ENCODE measurements at places on chromosomes 16 and 17.

GRCh38 chr17:19320876-19321275 lies 41.6 kb downstream of the B9D1 start:
- peak; percentile 41 for DNase-seq

GRCh38 chr16:26992666-26993349 lies 73.9 kb upstream of the C16orf82 start:
- DNase-seq = peak; percentile 49

DNA sequence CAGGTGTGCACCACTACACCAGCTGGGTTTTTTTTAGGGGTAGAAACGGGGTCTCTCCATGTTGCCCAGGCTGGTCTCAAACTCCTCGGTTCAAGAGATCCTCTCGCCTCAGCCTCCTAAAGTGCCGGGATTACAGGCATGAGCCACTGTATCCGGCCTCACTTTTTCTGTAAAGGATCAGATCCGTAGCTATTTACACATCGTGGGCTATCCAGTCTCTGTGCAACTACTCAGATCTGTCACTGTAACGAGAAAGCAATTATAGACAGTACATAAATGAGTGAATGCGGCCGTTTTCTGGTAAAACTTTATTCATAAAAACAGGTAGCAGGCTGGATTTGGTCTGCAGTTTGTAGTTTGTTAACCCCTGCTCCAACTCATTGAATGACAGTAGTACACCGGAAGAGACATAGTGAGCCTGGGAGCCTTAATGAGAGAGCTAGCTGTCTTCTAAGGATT lies 44.5 kb downstream of the VMP1 start:
- DNase-seq = no peak

DNA sequence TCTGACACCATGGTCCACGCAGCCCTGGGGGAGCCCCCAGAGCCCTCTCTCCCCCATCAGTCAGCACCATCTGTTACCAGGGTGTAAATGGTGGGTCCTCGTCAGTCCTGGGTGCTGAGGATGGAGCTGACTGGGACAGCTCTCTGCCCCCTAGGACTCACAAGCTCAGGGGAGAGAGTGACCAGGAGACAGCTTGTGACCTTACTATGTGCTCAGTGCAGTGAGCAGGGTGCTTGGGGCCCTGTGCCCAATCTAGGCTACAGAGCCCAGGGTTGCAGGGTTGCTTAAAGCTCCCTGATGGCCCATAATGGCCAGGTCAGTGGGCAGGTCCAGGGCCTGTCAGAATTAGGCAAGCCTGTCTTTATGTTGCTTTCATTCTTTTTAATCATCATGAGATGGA lies 11.3 kb downstream of the MMP2 start:
- DNase-seq = peak; percentile 12

- peak; percentile 97 for DNase-seq
Observed at GRCh38 chr16:71230122-71230845, at the start of gene HYDIN. HYDIN (minus strand) TSS chr16:71230722; CDS start chr16:71186895, 43,827 bp downstream.

- DNase-seq = no peak
Observed at GRCh38 chr16:81817789-81818567, 38.9 kb downstream of the PLCG2 start.

DNA sequence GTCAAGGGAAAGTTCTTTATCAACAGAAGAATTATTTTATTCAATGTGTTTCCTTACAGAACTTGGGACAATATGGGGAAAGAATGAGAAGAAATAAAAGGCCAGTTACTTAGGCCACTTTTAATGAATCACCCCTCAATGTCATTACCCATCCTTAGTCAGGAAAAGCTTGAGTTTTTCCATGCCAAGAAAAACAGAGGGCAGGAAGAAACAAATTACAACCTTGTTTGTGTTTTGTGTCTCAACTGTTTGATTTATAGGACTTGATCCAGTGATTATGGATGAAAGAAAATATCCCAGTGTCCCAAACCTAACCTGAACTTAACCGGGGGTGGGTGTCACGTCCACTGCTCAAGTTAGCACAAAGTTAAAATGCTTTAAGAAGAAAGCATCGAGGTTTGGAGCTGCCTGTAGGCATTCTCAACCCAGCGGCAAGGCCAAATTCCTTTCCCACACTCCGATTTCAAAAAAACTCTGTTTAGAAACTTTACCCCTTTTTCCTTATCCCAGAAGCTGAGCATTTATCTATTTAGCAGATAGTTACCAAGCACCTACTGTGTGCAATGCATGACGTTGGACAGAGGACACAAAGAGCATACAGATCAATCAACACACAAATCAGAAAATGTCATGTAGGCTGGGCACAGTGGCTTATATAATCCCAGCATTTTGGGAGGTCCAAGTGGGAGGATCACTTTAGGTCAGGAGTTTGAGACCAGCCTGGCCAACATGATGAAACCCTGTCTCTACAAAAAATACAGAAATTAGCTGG lies 14.0 kb upstream of the CYB5B start:
- DNase-seq = no peak

DNA sequence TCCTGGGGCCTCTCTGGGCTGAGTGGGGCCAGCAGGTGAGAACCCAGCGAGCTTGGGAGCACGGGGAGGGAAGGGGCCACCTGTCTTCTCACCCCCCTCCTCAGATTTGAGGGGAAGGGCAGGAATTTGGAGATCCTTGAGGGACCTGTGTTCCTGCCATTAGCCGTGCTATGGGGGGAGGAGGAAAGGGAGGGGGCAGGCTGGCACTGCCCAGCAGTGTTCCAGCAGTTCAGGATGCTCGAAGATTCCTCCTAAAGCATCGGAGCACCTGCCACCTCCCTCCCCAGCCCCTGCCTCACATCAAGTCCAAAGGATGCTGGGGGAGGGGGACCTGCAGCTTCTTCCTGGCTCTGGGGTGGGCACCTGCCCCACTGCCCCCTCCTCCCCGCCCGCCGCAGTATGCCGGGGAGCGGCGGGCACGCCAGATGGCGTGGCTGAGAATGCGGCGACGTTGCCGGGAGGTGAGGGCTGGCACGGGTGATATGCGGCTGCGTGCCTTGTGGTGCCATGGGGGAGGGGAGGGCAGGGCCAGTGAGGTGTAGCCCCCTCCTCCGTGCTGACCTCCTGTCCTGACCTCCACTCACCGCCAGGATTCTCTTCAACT lies 4.7 kb upstream of the NEUROD2 start:
- DNase-seq = no peak

- no peak for DNase-seq
Observed at GRCh38 chr16:85200471-85201278, 88.4 kb upstream of the CIBAR2 start.

DNA sequence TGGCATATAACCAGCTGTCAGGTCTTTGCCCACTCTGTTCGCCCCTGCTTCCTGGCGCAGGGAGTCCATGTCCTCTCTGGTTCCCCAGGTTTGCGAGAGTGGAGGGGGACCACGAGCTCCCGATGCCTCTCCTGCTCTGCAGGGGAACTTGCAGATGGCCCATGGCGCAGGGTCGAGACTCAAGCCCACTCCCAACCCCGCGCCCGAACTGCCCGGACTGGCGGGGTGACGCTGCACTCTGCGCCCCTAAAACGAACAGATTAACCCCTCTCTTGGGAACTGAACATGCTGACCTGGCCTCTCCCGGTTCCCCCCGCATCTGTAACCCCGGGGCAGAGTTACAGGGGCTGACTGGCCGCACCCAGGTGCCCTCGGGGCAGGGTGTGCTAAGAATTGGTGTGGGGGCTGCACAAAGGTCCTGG lies 681 bp upstream of the PLA2G15 start:
- DNase-seq = no peak

- DNase-seq = no peak
Observed at GRCh38 chr17:19768046-19768782, 20.1 kb upstream of the ALDH3A1 start.

DNA sequence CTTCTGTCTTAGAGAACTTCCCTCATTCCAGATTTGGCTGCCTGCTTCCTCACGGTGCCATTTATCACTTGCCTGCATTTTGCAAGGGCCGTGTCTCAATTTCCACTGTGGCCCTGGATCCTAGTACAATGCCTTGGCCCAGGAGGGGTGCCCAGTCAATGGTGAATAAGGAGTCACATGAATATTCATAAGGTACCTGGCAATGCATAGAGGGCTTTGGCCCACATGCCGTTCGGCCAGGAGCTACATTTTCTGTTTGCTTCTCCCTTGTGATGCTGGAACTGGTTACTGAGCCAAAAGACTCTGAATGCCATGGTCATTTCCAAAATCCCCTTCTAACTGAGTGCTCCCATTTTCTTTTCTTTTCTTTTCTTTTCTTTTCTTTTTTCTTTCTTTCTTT lies 4.8 kb upstream of the PIRT start:
- no peak for DNase-seq

GRCh38 chr17:45431531-45432404 lies 902 bp downstream of the ARHGAP27 start:
- DNase-seq = peak; percentile 99

DNA sequence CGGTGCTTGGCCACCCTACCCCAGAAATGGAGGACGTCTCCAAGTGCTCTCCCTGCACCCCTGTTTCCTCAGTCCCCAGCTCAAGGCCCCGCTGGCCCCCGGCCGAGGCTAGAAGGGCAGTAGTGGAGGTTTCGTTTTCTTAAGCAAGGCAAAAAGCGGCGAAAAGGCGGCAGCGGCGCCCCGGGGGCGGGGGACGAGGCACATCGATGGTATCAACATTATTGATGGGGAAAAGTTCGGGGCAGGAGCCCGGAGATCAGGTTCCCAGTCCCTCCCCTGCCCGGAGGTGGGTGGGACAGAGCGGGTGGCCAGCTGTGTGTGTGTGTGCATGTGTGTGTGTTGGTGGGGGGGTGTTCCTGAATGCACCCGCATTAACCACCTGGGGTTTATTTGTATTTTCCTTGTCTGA lies 4.1 kb upstream of the SALL1 start:
- DNase-seq = peak; percentile 75

GRCh38 chr17:50561746-50562141 lies 1.2 kb downstream of the CACNA1G start:
- DNase-seq = no peak

- no peak for DNase-seq
Observed at GRCh38 chr17:17510456-17511292, 14.5 kb upstream of the RASD1 start.

- no peak for DNase-seq
Observed at GRCh38 chr17:48357779-48358602, 72.0 kb downstream of the SKAP1 start.

- DNase-seq = no peak
Observed at GRCh38 chr17:61335105-61335844, 64.4 kb upstream of the TBX2 start.

- DNase-seq = no peak
Observed at GRCh38 chr17:20934288-20934687, 108.5 kb downstream of the USP22 start.

- no peak for DNase-seq
Observed at GRCh38 chr17:44826123-44826790, 3.8 kb downstream of the GJC1 start.

- no peak for DNase-seq
Observed at GRCh38 chr16:87227296-87227951, 89.8 kb downstream of the C16orf95 start.

DNA sequence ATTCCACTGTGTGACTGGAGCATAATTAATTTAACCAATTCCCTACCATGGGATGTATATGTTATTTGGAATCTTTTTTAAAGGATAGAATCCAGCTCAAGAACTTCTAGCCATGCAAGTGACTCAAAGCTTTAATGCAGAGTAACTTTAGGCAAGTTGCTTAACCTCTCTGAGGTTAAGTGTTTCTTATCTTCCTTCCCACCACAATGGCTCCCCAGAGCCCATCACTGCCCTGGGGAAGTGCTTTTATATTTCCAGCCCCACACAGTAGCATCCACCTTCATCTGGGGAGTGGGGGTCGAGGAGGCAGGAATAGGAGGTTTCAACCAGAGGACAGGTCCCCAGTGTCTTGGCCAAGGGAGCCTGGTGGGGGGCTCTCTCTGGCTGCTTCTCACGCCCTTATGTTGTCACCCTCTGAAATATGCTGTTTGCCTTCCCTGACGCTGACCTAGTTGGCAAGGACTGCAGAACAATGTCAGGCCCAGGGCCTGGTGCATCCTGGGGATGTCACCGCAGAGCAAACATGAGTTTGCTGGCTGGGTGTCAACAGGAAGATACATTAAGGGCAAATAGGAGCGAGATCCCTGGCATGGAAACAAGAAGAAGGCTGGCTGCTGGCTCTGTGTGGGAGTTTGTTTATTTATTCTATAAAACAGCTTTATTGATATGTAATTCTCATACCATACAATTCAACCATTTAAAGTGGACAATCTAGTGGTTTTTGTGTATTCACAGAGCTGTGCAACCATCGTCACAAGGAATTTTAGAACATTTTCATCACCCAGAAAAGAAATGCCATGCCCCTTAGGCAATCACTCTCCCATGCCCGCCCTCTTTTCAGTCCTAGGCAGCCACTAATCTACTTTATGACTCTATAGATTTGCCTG lies 46.6 kb upstream of the WSB1 start:
- no peak for DNase-seq

DNA sequence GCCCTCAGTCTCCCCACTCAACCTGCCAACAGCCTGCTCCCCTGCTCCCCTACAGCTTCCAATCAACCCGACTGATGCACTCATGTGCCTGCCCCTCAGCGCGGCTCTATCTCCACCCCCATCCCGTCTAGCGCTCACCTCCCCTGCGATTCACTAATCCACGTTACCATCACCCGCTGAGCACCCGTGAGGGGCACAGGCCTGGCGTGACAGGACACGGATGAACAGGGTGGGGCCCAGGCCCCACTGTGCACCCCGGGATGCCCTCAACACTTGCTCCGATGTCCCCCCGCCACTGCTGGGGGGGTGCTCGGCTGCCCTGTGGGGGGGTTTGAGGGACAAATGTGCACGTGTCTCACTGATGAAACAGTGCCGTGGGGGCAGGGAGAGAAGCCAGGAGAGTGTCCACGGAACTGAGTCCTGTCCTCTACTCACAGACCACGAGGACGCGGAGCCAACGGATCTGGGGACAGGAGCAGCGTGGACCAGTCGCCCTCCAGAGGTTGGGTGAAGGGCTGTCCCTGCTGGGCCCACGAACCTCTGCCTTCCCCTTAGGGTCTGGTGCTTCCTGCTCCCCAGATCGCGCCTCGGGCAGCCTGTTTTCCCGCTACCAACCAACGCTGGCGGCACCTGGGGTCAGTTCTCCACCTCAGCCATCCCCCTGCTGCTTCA lies 66.7 kb downstream of the RPH3AL start:
- no peak for DNase-seq

- DNase-seq = peak; percentile 98
Observed at GRCh38 chr17:81733507-81734404, 21.7 kb downstream of the SLC25A10 start.

- no peak for DNase-seq
Observed at GRCh38 chr16:89732918-89733242, 11.5 kb downstream of the ZNF276 start.

DNA sequence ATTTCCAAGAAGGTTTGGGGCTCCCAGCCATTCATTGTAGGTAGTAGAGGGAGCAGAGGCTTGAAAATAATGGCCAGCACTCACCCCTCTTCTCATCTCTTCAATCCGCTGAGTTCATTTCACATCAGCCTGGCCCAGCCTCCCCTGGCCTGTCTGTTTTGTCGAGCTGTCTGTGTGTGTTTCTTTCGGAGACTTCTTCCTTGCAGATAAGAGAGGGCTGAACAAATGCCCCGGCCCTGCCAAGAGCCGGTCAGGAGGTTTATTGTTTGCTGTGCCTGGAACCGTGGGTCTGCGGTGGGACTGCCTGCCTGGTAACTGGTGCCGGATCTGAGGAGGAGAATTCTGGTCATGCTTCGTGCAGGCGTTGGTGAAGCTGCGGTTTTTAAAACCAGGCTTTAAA lies 3.4 kb downstream of the VPS4A start:
- no peak for DNase-seq

All from endodermal cell (in vitro differentiated cells).